ENCODE measurements at places on chromosomes 5 and 9.

GRCh38 chr9:135926402-135927194, 19.3 kb upstream of the CAMSAP1 start:
- peak; percentile 92 for DNase-seq

DNA sequence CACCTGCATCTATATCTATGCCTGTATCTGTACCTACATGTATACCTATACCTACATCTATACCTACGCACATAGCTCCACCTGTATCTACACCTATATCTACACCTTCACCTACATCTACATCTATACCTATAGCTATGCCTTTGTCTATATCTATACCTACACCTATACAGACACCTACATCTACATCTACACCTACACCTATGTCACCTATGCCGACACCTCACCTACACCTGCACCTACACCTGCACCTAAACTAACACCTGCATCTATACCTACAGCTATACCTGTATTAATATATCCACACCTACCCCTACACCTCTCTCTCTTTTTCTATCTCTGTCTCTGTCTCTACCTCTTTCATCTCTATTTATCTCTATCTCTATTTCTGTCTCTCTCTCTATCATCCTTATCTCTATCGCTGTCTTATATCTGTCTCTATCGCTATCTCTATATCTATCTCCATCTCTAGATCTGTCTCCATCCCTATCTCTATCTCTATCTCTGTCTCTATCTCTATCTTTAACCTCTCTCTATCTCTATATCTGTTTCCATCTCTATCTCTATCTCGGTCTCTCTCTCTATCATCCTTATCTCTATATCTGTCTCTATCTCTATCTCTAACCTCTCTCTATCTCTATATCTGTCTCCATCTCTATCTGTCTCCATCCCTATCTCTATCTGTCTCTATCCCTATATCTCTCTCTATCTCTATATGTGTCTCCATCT, 37.9 kb downstream of the IRX4 start:
- no peak for DNase-seq

DNA sequence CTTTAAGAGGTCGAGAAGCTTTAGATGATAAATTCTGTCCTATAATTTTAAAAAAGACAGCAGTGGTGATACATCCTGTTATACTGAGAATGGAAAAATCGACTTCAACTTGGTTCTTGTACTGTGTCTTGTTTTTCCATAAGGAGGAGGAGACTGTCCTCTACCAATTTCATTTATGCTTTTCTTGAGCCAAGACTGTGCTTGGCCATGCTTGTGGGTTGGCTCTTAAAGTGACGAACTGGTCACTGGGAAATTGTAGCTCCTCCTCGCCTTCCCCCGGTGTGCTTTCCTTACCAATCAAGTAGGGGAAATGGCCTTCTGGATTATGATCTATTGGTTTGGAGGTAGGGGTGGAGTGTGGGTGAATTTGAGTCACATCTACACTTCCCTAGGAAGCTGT, 67.1 kb upstream of the HSPB3 start:
- no peak for DNase-seq

DNA sequence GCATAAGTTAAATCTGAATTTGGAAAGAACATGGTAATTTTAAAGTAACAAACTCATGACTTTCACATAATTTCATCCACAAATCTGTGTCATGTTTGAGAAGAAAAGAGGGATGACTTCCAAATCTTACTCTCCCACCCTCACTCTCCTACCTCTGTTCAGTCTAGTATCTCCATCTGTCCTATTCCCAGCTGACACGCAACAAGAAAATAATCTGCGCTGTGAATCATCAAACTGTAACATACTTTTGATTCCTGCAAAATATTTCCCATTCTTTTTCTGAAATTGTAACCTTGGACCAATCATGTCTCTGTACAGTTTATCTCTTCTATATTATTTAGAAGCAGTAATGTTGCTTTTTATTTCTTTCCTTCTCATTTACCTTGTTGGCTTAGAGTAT, 91.4 kb downstream of the SLC12A2 start:
- DNase-seq: no peak

- DNase-seq: no peak
Observed at GRCh38 chr5:14237317-14238086, 94.4 kb downstream of the TRIO start.

- no peak for DNase-seq
Observed at GRCh38 chr5:126455728-126456127, 32.5 kb downstream of the GRAMD2B start.

DNA sequence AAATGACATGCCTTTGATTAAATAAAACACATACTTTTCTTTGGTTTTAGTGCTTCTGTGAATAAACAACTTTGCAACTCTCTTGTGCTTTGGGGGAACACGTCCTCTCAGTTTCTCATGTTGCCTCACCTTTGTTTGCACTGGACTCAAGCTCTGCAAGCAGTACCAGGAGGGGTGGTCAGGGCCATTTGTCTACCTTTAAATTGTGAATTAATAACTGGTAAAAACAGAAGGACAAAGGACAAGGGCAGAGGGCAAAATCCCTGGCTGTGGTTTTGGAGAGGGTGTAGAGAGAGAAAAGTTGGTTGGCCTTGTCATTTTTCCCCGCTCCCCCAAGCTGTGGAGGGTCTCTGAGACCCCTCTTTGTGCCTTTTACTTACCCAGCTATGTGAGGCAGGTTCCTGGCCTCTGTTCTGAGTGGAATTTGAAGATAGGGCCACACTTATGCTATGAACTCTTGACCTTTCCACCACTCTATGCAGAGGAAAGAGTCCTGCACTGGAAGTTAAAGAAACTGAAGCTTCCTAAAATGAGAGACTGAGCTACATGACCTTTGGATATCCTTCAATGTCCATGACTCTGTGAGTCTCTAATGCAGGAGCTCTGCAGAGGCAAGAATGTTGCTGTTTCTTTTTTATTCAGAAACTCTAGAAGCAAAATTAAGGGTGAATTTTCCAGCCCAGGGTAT, 55.1 kb upstream of the MOCS2 start:
- DNase-seq: no peak

GRCh38 chr9:131608493-131609037, 63.2 kb downstream of the PRRT1B start:
- peak; percentile 14 for DNase-seq

DNA sequence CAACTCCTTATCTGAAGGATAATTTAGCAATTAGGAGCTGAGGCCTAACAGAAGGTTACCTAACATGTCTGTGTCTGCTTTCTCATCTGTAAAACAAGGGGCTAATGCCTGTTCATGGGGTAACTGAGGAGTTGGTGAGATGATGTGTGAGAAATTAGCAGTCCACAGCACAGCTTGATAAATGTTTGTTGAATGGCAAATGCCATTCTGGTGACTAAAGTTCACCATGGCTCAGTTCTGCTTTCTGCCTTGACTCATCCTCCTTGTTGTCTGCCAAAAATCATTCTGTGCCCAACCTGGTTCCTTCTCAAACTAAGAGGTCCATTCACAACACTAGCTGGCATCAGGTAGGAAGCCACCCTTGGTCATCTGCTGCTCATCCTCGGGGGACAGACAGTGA, 552.0 kb upstream of the KLF4 start:
- no peak for DNase-seq

- DNase-seq: peak; percentile 73
Observed at GRCh38 chr9:101354143-101354764, 30.6 kb downstream of the BAAT start.

GRCh38 chr5:169934990-169935389, 45.3 kb downstream of the INSYN2B start:
- DNase-seq: no peak

- DNase-seq: no peak
Observed at GRCh38 chr5:121006217-121006616, 542.1 kb downstream of the PRR16 start.

DNA sequence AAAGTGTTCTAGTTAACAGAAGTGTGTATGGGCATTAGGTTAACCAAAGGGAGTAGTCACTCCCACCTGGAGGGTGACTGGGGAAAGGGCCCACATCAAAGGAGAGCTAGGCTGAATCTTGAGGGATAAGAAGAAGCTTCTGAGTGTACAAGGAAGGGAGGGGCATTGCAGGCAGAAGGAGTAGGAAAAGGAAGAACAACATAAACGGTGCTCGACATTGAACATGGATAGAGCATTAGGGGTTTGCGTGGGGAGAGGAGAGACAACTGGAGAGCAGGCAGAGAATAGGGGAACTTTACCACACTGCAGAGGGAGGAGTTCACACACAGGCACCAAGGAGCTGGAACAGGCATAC, 5.3 kb upstream of the GLRX start:
- DNase-seq: no peak

DNA sequence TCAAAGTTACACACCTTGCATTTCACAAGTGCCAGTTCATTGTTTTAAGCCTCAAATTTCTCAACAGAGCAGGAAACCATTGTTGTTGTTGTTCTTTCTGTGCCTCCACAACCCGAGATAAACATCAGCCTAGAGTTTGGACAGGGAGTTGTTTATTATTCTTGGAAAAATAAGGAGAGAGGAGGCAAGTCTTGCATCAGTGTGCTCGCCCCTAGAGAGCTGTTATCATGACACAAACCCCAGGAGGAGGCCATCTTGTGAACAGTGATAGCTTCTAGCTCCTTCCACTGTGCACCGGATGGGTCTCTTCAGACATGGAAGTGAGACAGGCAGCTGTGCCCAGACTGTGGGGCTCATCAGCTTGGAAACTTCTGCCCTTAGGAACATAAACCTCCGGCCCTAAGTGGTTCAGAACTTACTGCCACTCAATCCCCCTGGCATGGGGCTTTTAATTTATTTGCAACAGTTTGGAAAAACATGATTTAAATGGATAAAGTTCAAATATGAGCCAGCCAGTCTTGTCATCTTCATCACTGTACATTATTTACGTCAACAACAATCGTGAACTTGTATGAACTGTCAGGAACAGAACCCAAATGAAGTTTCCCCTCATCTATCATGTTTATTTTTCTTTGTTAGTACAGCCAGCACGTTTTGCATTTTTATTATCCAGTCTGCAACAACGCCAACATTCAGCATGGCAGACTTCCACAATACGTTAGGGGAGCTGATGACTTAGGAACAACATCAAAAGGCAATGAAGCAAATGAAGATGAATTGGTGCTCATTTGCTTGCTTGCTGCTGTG, 181.7 kb upstream of the S1PR3 start:
- no peak for DNase-seq

DNA sequence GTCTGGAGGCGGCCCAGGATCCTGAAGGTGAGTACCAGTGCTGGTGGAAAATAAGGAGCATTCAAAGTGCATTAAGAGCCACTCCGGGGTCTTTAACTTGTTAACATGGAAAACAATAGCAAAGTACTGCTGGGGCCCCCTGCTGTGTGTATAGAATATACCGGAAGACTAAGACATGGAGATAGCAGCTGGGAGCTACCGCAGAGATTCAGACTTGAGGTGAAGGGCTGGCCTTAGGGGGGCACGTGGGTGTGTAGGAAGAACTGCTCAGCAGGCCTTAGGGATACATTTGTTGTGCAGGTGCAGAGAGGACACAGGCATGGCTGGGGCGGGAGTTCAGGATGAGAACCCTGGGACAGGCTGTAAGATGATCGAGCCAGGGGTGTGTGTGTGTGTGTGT, 1.2 kb upstream of the DMRT1 start:
- no peak for DNase-seq

GRCh38 chr5:55591686-55592085, 56.9 kb upstream of the PLPP1 start:
- no peak for DNase-seq

GRCh38 chr5:146607659-146608332, 91.8 kb upstream of the GPR151 start:
- DNase-seq: no peak

DNA sequence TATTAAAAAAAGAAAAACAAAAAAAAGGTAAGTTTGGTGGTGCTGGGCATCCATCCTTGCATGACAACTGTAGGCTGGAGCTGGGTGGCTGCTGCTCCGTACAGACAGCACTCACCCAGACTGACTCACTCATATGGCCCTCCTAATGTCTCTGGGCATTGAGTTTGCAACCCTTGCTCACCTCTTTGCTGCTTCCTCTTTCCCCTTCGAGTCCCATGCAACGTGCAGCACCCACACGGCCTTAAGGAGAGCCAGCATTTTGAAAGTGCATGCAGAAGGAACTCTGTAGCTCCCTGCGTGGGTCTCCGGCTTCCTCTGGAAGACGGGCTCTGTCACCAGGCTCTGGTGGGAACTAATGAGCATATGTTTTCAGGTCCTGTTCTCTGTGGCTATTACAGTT, 60.5 kb upstream of the ENTREP1 start:
- no peak for DNase-seq

- peak; percentile 27 for DNase-seq
Observed at GRCh38 chr5:54309276-54309675, 1.1 kb downstream of the ARL15 start.

DNA sequence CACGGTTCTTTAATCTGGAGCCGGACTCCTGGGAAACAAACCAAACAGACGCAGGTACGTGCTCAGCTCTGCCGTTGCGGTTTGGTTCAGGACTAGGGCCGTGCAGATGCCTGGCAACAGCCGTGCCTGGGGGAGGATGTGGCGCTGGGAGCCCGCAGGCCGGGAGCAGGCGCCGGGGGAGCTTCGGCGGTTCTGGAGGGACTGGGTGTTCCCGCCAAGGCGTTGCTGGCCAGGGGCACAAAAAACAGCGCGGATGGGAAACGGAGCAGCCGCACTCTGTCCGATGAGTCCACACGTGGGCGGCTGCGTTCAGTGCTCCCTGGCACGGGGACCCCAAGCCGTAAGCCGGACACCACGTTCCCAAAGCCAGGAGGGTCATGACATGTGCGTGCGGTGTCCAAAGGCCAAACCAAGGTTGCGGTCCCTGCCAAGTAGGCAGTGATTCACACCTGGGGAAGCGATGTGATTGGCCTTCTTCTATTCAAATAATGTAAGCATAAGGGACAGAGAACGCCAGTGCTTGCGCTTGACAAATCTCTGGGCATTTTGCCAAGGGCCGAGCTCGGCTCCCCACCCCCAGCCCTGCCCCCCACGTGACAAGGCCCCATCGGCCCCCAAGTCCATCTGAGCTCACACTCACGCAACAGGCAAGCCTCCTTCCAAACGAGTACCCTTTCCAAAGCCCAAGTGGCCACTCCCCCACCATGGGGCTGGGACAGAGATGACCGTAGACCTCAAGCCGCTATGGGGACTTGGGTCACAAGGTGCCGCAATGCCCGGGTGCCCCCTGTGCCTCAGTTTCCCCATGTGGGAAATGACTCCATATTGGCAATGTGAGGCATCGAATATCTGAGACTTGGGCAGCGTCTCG, 49.7 kb upstream of the NKD2 start:
- DNase-seq: peak; percentile 99

DNA sequence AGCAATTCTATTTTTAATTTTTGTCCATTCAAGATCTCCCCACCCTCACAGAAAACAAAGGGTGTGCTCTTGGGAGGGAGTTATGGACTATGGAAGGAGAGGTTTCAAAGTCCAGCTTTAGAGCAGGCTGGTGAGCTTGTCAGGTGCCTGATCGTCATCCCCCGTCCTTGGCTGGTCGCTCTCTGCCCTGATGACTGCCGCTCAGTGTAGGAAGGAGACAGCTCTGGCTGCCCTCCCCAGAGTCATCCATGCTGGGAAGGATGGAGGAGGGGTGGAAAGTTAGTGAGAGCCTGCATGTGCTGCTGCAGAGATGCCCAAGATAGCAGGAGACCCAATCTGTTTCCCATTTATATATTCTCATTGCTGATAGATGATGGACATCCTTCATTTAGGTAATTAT, 96.6 kb downstream of the NLN start:
- DNase-seq: no peak

Data from SW480 (cell line).